ENCODE measurements at places on chromosomes 7 and 10.

DNA sequence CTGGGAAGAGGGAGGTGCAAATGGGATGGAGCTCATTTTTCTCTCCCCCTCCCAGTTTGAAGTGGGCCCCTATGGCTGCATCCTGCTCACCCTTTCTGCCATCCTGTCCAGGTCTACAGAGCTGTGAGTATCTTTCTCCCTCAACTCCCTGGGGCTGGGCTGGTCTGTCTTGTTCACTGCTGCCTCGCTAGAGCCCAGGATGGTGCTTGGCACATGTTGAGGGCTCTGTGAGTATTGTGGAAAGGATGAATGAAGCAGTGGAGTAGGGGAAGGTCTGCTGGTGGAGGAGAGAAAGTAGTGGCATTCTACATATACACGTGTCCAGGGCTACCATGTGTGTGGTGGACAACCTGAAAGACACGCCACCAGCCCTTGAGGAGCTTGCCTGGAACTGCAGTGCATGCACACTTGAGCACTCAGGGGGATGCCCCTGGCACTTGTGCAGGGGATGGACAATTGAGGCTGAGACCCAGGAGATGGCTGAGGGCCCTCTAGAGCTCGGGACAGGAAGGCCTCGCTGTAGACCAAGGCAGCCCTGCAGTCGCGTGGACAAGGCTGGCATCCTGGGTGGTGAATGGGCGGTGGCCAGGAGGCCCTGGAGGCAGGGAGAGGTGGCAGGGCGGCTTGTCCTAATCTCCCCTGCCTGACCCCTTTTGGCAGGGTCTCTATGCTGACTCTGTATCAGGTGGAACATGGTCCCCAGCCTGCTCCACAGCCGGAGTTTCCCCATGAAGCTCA, 52.3 kb upstream of the AQP1 start:
- DNase-seq: no peak

DNA sequence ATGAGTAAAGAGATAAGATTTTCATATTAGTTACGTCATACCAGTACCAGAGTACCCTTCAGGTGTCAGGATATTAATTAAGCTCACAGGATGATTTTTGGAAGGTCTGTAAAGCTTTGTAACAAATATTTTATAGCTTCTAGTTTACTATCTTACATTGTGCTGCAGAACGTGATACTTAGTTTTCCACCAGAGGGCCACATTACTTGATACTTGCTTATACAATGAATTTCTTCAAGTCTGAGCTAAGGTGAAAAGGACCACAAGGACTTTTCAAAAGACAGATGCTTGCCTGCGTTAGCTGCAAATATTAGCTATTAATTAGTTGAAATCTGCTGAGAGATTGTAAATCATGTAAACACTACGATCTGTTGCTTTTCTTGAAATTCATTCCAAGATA, 12.2 kb downstream of the FOXP2 start:
- DNase-seq: no peak

- DNase-seq: no peak
Observed at GRCh38 chr7:129279757-129280156, 54.9 kb downstream of the AHCYL2 start.

GRCh38 chr7:84218681-84219080, 24.1 kb upstream of the SEMA3A start:
- DNase-seq: no peak

GRCh38 chr7:511476-512145, 8.0 kb downstream of the PDGFA start:
- no peak for DNase-seq

DNA sequence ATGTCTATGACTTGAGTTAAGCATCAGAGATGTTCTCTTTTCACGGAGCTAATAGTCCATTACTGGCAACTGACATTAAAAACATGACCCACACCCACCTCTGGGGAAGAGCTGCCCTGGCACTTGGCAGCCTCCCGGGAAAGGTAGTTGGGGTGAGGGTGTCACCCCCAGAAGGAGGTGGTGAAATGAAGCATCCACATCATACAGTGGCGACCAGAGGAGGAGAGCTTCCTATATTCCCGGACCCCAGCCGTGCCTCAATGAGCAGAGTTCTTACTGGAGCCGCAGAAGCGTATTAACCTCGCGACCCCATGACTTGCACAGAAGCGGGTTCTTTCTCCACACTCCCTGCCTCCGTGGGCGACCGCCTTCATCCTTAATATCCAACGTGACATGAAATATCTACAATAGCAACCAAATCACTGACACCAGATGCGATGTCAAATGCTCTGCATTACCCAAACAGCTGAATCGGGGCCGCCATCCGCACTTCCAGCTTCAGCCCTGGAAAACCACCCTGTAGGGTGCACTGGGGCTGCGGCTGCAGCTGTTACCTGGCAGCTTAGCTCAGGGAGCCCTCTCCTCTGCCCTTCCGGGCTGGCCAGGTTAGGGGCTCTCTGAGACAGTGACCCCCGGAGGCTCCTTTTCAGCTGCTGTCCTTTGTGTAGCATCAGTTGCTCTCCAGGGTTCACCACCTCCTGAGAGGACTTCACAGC, 103.1 kb upstream of the PARD3 start:
- DNase-seq: no peak

DNA sequence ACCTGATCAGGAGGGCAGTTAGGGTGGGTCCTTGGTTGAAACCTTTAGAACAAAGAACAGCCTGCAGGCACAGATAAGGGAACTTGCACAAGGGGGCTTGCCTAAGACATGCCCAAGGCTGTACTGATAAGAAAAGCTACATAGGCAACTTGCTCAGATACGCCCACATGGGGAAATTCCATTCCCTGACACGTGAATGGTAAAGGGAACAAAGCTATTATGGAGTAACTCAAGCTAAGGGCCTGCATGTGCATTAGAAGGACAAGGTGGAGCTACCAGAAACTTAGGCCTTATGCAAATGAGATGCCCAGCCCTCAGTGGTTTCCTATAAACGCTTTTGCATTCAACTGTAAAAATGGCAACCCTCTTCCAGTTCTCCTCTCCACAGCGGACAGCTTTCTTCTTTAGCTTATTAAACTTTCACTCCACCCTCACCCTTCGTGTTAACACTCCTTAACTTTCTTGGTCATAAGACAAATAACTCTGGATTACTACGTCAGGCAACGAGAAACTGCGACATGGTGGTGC, 1192.1 kb upstream of the CELF2 start:
- DNase-seq: no peak

DNA sequence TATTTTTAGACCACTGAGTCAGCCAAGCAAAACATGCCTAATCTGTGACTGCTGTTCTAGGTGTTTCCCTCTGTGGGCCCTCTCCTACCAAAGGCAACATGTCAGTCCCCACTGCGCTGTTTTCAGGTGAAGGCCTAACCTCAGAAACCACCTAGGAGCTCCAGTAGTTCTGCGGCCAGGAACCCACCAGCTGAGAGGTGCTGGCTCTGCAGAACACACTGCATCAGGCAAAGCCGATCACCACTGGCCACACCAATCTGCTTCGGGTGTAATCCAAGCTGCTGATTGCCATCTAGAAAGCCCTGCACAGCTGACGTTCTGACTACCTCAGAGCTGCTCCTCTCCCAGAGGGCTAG, 14.9 kb downstream of the CAMK2G start:
- no peak for DNase-seq

DNA sequence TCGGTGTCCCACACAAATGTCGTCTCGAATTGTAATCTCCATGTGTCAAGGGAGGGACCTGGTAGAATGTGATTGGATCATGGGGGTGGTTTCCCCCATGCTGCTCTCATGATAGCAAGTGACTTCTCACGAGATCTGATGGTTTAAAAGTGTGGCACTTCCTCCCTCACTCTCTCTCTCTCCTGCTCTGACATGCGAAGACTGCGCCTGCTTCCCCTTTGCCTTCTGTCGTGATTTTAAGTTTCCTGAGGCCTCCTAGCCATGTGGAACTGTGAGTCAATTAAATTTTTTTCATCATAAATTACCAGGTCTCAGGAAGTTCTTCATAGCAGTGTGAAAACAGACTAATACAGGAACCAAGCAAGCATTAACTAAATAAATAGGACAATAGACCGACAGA, 229.1 kb downstream of the GFRA1 start:
- no peak for DNase-seq

DNA sequence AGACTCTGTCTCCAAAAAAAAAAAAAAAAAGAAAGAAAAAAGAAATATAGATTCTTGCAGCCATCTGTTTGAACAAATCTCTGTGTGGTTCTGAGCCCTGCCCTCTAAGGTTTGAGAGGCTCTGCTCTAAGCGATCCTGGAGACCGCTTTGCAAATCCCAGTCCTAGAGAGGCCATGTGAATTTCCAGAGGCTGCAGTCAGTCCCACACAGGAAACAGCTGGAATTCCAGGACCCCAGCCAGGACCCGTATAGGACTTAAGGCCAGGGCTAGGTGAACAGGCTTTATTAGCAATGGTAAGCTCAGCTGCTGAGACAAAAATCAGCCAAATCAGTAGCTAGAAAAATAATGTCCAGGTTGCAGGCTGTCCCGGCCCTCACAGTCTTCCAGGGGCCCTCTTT, 154.8 kb downstream of the RPS24 start:
- no peak for DNase-seq

DNA sequence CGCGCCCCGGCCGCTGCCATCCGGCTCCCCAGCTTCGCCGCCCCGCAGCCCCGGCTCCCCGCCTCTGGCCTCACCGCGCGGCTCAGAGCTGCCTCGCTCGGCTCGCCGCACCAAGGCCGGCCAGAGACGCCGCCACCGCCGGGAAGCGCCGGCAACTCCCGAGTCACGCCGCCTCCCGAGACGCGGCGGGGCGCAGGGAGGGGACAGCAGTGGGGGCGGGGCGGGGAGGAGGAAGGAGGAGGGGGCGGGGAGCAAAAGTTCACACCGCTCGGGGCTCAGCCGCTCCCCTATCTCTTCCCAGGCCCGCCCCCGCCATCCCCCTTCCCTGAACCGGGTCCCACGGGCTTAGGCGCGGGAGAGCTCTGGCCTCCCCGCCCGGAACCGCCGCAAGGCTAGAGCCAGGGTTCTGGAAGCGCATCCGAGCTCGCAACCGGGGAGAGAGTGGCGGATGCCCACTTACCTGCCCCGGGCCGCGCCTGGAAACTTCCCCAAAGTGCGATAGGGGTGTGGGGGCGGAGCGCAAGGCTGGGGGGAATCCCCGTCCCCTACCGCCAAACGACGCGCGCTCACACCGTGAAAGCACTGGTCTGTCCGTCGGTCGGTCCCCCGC, 1.0 kb downstream of the CHST15 start:
- no peak for DNase-seq

- no peak for DNase-seq
Observed at GRCh38 chr7:37052705-37053104, 328.4 kb upstream of the AOAH start.

GRCh38 chr7:119256001-119256400, 1017.0 kb upstream of the KCND2 start:
- DNase-seq: no peak

DNA sequence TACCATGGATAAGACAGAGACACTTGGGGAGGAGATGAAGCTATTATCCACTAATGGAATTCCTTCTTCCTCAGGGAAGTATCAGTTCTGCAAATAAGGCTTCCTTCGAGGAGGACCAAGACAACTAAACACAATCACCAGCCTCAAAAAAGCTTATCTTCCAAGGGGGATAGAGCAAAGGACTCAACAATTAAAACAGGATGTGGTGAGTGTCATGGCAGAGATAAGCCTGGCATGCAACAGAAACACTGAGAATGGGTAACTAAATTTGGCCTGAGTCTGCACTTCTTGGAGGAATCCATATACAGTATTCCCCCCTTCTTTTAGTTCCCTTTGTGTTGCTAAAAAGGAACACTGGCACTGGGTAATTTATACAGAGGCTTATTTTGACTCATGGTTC, 1285.2 kb downstream of the GATA3 start:
- no peak for DNase-seq

GRCh38 chr10:14408139-14408538, 77.4 kb upstream of the FRMD4A start:
- no peak for DNase-seq

- no peak for DNase-seq
Observed at GRCh38 chr7:37354656-37355131, 94.0 kb downstream of the ELMO1 start.

- no peak for DNase-seq
Observed at GRCh38 chr10:109103278-109103677, 820.0 kb downstream of the XPNPEP1 start.

DNA sequence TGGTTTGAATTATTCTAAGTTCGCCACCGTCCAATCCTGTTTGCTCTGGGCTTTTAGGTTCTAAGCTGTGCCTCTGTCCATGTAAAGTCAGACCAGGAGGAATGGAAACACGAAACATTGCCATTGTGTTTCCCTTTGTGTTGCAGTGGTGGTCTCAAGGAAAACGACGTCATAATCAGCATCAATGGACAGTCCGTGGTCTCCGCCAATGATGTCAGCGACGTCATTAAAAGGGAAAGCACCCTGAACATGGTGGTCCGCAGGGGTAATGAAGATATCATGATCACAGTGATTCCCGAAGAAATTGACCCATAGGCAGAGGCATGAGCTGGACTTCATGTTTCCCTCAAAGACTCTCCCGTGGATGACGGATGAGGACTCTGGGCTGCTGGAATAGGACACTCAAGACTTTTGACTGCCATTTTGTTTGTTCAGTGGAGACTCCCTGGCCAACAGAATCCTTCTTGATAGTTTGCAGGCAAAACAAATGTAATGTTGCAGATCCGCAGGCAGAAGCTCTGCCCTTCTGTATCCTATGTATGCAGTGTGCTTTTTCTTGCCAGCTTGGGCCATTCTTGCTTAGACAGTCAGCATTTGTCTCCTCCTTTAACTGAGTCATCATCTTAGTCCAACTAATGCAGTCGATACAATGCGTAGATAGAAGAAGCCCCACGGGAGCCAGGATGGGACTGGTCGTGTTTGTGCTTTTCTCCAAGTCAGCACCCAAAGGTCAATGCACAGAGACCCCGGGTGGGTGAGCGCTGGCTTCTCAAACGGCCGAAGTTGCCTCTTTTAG, 46.3 kb upstream of the DMBT1 start:
- no peak for DNase-seq

DNA sequence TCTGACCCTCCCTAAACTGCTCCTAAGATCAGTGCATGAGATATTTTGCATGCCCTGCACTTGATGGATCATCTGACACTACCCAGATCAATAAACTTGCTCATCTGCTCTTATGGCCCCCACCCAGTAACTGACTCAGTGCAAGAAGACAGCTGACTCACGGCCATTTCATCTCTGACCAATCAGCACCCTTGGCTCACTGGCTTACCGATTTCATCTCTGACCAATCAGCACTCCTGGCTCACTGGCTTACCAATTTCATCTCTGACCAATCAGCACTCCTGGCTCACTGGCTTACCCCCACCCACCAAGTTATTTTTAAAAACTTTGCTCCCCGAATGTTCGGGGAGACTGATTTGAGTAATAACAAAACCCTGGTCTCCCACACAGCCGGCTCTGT, 37.2 kb upstream of the OPTN start:
- DNase-seq: no peak

GRCh38 chr10:30821994-30822692, 192.6 kb upstream of the LYZL2 start:
- no peak for DNase-seq

- peak; percentile 78 for DNase-seq
Observed at GRCh38 chr7:923108-924041, 31.1 kb downstream of the ADAP1 start.

- no peak for DNase-seq
Observed at GRCh38 chr7:80923211-80923612, 4.4 kb upstream of the SEMA3C start.

- no peak for DNase-seq
Observed at GRCh38 chr10:11882646-11883375, 59.7 kb downstream of the PROSER2 start.

Measured in stimulated activated CD8-positive, alpha-beta memory T cell treated with anti-CD3 and anti-CD28 coated beads, Interleukin-4, amount 100 ng/mL, for 4 hours (primary cell).